SK-MEL-5 (cell line): ENCODE measurements at places on chromosomes 6 and 20.

GRCh38 chr6:66986940-66987339, 1279.9 kb upstream of the EYS start:
- DNase-seq, result no peak

GRCh38 chr6:35727231-35727934, 9.4 kb upstream of the ARMC12 start:
- DNase-seq, result no peak

DNA sequence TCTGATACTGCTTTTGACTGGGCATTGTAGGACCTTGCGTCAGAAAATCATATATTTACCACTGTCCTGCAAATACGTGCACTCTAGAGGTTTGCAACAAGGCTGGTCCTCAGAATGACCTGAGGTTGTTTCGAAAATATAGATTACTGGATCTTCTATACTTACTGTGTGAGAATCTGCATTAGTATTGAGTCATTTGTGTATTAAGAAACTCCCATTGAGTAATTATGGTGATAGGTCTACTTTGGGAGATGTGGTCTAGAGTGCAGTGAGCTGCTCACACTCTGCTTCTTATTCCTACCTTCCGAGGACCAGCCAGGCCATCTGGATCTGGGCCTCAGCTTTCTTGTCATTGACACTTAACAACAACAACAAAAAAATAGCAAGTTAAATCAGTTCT, 9.6 kb downstream of the KLHL32 start:
- no peak for DNase-seq

GRCh38 chr6:111870742-111871064, 2.5 kb downstream of the FYN start:
- peak; percentile 26 for DNase-seq

DNA sequence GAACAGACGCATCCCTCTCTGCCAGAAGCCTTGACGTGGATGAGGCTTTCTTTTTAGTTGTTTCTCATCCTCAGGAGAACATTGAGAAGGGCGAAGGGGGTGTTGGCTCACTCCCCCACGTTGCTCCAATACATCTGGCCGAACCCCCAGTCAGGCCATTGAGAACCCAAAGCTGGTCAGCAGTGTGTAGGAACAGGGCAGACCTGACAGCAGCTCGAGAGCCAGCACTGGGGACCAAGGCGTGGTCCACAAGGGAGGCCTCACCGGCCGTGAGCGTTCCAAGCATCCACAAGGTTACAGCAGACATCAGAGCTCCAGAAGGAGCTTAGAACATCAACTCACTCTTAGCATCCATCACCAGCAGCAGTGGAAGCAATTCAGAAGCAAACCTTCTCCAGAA, 387.9 kb upstream of the ARID1B start:
- no peak for DNase-seq

DNA sequence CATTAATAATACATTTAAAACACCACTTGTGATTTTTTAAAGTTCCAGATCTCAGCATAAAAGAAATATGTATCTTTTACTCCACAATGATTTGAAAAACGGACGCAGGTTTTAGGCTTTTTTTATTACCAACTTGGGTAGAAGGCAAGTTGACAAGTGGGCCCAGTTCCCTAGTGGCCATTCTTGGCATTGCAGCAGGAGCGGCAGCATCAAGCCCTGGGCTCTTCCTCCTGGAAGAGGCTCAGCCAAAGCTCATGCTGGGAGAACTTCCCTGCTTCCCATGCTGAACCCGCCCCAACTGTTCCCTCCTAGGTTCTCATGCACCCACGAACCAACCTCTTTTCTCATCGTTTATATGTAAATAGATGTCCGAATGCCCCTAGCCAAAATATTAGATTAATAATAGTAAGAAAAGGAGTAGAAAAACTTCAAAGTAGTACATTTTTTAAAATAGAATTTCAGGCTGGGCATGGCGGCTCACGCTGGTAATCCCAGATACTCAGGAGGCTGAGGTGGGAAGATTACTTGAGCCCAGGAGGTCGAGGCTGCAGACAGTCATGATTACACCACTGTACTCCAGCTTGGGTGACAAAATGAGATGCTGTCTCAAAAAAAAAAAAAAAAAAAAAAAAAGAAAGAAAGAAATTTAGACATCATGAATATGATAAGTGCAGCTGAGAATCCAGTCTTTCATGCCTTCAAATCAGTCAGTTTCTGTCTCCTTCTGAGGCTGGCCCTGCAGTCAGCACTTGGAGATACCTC, 18.2 kb upstream of the MYB start:
- DNase-seq, result peak; percentile 73

- no peak for DNase-seq
Measured at GRCh38 chr20:53857723-53858236, 212.6 kb downstream of the BCAS1 start.

- DNase-seq, result no peak
Measured at GRCh38 chr6:118693562-118693961, 42.2 kb upstream of the CEP85L start.

- no peak for DNase-seq
Measured at GRCh38 chr6:147852772-147853171, 344.3 kb downstream of the SAMD5 start.

- peak; percentile 22 for DNase-seq
Measured at GRCh38 chr20:53253668-53254067, 281.5 kb downstream of the TSHZ2 start.

- DNase-seq, result peak; percentile 78
Measured at GRCh38 chr6:33312361-33313104, 1.3 kb downstream of the TAPBP start.

DNA sequence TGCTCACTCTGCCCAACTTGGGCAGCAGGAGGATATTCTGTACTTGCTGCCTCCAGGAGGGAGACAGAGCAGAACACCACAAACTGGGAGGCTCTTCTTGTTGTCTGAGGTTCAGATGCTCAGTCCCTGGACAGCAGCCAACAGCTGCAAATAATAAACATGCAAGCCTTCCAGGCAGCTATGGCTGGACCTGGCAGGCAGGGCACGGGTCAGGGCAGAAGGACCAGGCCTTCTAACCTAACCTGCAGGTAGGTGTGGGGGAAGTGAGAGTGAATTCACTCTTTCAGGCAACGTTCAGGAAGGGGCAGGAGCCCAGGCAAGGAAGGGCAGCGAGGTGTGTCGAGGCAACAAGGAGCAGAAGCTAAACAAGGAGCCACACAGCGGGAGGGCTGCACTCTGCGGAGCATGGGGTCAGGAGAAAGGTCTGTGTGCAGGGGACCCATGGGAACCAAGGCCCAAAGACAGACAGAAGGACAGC, 31.5 kb downstream of the NINL start:
- no peak for DNase-seq

DNA sequence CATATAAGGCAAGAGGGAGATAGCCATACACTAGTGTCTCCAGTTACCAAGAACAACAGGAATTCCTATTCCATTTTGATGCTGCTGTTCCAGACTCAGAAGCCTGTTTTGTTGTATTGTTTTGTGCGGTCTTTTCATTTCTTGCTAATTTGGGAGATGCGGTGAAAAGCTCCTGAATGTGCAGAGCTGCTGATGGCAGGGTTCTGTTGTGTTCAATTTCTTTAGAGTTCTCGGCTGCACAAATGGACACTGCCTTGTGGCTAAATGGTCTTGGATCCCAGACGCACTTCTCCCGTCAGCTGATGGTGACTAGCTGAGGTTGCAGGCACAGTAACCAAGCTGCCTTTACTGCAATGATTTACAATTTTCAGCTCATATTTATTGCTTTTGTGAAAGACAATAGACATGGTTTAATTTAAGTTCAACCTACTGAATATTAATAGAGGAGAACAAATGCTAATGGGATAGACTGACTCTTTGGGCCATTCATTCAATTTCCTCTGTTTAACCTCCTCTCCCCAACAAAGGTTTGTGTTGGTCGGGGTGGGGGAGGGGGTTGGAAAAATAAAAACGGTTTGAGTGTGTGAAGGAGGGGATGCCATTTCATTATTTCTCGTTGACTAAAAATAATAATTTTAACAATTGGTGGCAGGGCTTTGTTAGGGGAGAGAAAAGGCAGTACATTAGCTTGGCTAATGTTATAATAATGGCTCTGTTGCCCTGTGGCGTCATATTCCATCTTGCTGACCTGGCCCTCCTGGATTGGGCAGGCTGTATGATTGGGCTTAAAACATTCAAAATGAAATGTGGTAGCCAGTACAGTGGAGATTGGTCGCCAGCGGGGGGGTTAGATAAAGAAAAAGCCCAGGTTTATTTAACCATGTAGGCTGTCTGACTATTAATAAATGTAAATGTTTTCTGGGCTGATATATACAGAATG, 159.5 kb downstream of the JARID2 start:
- DNase-seq, result peak; percentile 81

GRCh38 chr6:29965873-29966601, 23.7 kb downstream of the HLA-A start:
- peak; percentile 94 for DNase-seq

GRCh38 chr20:33697129-33697528, 10.9 kb upstream of the E2F1 start:
- no peak for DNase-seq

DNA sequence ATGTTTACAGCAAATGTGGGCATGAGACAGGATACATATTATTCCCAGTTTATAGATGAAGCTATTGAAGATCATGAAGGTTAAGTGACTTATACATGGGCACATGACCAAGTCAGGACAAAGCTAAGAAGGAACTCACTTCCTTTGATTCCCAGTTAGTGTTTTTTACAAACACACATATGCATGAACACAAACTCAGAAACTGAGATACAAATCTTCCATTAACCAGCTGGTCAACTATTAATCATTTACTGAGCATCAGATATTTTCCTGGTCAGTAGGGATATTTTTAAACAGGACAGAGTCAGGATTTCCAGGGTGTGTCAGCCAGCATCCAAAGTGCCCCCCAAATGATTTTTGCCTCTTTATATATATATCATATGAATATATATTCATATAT, 222.2 kb downstream of the OGFRL1 start:
- DNase-seq, result no peak

GRCh38 chr20:12949429-12949980, 59.3 kb upstream of the SPTLC3 start:
- DNase-seq, result no peak

GRCh38 chr6:11272491-11273192, 40.2 kb upstream of the NEDD9 start:
- DNase-seq, result no peak

- no peak for DNase-seq
Measured at GRCh38 chr6:74715355-74716085, 490.3 kb downstream of the COL12A1 start.

GRCh38 chr20:57621421-57622200, 1.4 kb upstream of the ZBP1 start:
- DNase-seq, result no peak

- peak; percentile 46 for DNase-seq
Measured at GRCh38 chr6:33428224-33428965, 8.5 kb downstream of the SYNGAP1 start.

- no peak for DNase-seq
Measured at GRCh38 chr20:4782378-4782772, 60.7 kb downstream of the PRND start.

DNA sequence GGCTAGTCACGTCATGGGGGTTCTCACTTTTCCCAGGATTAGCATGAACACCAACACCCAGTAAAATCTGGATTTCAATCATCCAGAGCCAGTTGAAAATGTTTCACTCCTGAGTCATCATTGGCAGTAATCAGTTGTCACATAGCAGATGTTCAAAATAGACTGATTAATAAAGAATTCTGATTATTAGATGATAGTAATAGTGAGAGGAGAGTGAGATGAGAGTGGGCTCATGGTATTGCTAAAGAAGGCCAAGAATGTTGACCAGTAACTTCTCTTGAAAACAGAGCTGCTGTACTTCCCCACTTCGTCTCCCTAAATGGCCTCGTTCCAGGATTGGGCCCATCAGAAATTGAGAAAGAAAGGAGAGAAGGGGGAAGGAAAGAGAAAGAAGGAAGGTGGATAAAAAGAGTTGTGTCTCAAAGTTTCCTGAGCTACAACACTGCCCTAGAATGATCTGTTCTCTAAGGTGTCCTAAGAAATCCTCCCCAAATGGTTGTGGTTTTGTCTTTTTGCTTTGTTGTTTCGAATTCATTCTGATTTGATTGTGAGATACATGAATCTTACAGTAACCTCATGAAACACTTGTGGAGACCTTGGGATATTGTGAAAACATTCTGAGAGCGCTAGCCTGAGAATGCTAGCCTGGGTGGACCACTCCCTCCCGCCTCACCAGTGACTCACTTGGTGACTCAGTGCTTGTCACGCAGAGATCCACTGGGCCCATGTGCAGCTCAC, 502.2 kb upstream of the JARID2 start:
- no peak for DNase-seq

- DNase-seq, result peak; percentile 83
Measured at GRCh38 chr20:36836591-36837269, 39.2 kb upstream of the TLDC2 start.

- no peak for DNase-seq
Measured at GRCh38 chr6:36334832-36335459, 1.7 kb downstream of the BNIP5 start.
